Umbilical cord (tissue), 2 donors: ENCODE measurements at places on chromosomes 12 and 14. TPM values are rescaled to one million over a fixed set of nuclear protein-coding genes. Genes with fewer than 3 reads are reported as not detected.

The NTN4 gene
- 11.1 TPM for total RNA-seq

The IL26 gene
- total RNA-seq, result not detected

The GLT8D2 gene
- total RNA-seq, result 56.1 TPM

The TPPP2 gene
- not detected for total RNA-seq

The IPO8 gene
- total RNA-seq, result 38.8 TPM

The HVCN1 gene
- total RNA-seq, result 4.1 TPM

The WIF1 gene
- 7.2 TPM for total RNA-seq

The SLCO1C1 gene
- total RNA-seq, result 1.4 TPM

The TEX22 gene
- not detected for total RNA-seq

The FAM186B gene
- not detected for total RNA-seq

The NR4A1 gene
- total RNA-seq, result 26.5 TPM

The FOXG1 gene
- total RNA-seq, result 0.24 TPM

GRCh38 chr14:73143003-73143402 lies 6.7 kb downstream of the PSEN1 start:
- no peak for DNase-seq

DNA sequence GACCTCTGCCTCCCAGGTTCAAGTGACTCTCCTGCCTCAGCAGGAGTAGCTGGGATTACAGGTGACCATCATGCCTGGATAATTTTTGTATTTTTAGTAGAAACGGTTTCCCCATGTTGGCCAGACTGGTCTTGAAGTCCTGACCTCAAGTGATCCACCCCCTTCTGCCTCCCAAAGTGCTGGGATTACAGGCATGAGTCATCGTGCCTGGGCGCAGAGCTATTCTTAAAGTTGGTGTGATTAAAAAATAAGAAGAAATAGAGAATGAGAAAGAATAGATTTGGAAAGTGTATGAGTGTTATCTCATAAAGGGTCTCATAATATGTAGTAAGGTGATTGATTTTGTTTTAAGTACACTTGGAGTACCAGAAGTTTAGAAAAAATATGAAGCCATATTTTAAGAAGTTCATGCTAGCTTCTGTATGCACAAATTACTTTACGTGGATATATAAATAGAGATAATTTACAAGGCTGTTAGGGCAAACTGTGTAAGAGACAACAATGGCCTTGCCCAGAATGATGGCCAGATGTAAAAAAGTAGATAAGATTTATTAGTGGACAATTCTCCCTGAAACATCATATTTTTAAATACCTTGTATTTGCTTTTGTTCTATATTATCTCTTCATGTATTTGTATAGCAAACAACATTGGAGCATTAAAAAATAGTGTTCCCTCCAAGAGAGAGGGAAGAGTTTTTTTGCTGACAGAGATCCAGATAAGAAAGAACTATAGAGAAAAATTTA lies 1108.5 kb downstream of the SLC16A7 start:
- DNase-seq, result no peak

- peak; percentile 78 for DNase-seq
Observed at GRCh38 chr14:91029456-91030217, 30.8 kb downstream of the RPS6KA5 start.

DNA sequence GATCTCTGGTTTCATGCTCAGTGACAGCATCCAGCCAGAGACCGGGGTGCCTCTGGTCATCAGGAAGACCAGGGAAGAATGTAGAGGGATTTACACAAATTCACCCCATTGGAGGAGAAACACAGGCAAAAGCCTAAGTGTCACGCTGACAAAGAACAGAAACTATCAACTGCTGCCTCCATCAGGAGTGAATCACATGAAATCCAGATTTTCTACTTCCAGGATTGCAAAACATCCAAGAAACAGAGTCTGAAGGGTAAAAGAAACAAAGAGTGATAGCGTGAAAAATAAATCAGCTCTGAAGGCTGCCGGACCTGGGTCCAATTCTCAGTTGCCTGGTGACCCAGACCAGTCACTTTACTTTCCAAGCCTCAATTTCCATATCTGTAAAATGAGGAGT lies 136.1 kb upstream of the MAP1LC3B2 start:
- DNase-seq, result peak; percentile 98

GRCh38 chr14:38485026-38485425 lies 229.1 kb upstream of the CLEC14A start:
- DNase-seq, result no peak

DNA sequence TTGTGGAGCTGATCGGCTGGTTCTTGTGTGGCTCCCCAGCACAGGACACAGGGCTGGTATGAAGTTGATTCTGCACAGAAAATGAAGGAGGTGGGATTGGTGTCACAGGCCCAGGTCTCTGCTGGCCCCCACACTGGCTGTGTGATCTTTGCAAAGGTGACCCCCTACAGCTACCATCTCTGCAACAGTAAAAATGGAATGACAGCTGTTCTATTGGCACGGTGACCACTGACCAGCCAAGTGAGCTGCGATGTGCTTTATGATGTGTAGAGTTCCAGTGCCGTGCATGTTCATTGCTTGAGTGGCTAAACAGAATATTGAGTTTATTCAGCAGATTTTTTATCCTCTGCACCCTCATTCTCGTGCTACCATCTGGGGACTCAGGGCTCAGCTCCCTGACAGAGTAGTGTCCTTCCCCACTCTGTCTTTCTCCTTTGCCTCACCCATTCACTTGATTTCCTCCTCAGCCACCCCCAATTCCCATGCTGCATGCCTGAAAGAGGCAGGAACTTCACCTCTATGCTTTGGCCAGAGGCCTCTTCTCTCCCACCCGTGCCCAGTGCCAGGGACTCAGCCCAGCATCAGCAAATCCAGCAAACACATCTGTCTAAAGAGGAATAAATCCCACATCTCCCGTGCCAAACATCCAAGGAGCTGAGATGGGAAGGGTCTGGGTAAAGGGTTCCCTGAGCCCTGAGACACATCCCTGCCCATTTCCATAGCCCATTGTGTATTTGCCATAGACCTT lies 21.2 kb downstream of the C14orf132 start:
- no peak for DNase-seq

DNA sequence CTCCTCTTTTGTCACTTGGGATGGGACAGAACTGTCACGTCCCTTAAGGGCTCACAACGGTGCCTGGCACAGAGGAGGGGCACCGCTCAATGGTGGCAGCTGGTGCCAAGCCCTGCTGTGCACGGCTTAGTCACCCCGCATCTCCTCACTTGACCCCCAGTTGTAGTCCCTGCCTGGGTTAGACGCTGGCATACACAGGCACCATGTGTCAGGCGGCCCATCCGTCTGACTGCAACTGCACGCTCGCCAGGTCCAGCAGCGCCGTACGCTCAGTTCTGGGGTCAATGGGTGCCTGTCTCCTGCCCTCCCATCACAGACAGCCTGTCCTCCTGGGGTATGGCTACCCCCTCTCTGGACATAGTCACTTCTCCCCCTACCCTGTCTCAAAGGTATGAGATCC lies 1.6 kb upstream of the PACS2 start:
- no peak for DNase-seq

DNA sequence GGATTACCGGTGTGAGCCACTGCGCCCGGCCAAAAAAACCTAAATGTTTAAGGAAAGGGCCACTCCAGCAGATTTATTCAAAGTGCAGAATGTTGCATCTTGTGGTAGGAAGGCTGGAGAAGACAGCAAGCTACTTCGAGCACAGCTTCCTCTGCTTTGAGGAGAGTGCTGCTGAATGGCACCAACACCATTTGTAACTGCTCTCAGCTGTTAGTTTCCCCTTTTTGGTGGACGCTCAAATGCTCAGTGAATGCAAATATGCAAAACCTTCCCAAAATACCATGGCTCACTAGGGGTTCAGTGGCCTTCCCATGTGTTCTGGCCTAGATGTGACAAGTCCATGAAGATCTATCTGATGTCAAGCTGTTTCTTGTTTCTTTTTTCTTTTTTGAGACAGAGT lies 2.9 kb upstream of the TDRD9 start:
- no peak for DNase-seq

- no peak for DNase-seq
Observed at GRCh38 chr14:100607611-100607956, 20.4 kb upstream of the BEGAIN start.

DNA sequence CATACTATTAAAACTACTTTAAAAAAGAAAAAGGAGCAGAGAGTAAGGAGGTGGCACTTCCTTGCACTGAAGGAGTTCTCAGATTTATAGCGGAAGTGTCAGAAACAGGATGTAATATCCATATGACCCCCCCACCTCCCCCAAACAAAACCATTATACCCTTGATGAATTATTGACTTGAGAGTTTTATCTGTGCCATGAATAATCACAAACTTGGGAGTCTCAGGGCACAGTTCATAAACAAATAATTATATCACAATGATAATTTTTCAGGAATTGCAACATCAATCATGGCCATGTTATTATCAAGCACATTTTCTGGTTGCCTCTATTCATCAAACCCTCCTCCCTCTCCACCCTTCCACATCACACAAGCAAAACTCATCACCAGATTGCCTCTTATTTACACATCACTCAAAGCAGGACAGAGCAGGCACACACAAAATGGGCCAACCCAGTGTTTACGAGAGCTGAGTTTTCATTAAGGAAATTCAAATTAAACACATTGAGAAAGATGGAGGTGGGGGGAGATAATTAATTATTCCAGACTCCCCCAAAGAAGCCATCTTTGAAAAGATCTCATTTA lies 141.4 kb downstream of the EGLN3 start:
- DNase-seq, result no peak

GRCh38 chr12:85322715-85323114 lies 42.7 kb downstream of the ALX1 start:
- no peak for DNase-seq

GRCh38 chr12:51388069-51388799 lies 3.0 kb downstream of the GALNT6 start:
- DNase-seq, result peak; percentile 88

DNA sequence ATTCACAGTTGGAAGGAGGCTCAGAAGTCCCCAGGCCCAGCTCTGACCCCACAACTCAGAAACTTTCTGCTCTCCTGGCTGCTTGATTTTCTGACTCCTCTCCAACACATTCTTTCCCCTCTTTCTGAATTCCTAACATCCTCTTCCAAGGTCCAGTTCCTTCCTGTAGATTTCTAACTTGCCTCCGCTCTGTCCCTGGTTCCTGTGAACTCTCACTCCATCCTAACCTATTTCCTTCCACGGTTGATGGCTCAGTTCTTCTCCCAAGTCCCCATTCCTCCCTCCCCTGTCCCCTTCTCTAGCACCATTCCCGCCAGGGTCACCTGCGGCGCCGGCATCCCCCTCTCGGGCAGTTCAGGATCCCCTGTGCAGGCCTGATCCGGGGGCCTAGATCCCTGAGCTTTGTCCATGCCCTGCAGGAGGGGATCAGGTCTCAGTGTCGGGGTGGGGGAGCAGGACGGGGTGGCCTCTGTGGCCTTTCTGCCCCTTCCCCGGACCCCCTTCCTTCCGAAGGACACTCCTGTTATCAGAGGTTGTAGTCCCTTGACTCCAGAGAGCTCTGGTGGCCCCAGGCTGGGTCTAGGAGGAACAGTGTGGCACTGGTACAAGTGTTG lies 6.0 kb upstream of the SLC22A17 start:
- DNase-seq, result no peak

DNA sequence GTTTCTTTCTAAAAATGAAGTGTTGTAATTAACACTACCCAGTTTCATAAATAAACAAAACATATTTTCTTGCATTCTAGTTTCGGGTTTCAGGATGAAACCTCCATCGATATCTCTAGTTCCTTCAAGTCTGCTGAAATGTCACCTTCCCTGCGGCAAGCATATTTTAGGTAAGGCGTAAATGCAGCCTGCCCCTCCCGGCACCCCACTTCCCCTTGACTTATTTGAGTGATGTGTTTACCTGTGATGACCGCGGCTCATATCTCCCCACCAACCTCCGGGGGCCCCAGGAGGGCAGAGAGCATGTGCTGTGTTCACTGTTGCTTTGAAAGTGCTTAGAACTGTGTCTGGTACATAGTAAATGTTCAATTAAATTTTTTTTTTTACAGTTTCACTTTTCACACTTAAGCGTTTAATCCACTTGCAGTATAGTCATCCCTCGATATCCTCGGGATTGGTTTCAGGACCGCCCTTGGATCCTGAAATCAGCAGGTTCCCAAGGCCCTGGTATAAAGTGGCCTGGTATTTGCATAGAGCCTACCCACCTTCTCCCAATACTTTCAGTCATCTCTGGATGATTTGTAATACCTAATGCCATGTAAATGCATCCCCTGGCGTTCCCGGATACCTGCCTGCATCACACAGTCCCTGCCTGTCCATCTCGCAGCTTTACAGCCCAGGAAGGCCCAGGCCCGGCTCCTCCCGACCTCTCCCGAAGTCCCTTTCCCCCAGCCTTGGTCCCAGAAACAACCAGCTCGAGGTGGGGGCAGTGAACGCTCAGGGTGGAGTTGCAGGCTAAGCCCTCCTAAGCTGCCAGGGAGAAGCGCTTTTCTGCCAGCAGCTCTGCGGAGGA lies 40.2 kb upstream of the FBRSL1 start:
- DNase-seq, result no peak

- DNase-seq, result no peak
Observed at GRCh38 chr12:87861791-87862190, 167.4 kb downstream of the C12orf50 start.
